ENCODE measurements at places on chromosomes 13 and 19.

- no peak for DNase-seq
Measured at GRCh38 chr19:17579661-17580244, 24.3 kb downstream of the COLGALT1 start.

GRCh38 chr19:35740108-35740422 lies 2.2 kb downstream of the IGFLR1 start:
- DNase-seq = no peak

DNA sequence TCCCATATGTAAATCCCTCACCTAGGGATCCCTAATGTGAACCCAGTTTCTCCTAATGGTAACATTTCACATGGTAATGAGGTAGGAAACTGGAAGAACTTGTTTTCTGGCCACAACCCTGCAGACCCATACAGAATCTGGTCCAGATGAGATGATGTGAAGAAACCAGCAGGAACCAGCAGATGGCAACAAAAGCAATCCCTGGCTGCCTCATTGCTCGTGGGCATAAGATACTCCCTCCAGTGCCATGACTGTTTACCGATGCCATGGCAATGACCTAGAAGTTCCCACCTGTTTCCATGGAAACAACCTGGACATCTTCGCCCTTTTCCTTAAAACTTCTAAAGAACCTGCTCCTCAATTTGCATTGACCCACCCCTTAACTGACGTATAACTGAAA lies 1.4 kb upstream of the CD209 start:
- no peak for DNase-seq

DNA sequence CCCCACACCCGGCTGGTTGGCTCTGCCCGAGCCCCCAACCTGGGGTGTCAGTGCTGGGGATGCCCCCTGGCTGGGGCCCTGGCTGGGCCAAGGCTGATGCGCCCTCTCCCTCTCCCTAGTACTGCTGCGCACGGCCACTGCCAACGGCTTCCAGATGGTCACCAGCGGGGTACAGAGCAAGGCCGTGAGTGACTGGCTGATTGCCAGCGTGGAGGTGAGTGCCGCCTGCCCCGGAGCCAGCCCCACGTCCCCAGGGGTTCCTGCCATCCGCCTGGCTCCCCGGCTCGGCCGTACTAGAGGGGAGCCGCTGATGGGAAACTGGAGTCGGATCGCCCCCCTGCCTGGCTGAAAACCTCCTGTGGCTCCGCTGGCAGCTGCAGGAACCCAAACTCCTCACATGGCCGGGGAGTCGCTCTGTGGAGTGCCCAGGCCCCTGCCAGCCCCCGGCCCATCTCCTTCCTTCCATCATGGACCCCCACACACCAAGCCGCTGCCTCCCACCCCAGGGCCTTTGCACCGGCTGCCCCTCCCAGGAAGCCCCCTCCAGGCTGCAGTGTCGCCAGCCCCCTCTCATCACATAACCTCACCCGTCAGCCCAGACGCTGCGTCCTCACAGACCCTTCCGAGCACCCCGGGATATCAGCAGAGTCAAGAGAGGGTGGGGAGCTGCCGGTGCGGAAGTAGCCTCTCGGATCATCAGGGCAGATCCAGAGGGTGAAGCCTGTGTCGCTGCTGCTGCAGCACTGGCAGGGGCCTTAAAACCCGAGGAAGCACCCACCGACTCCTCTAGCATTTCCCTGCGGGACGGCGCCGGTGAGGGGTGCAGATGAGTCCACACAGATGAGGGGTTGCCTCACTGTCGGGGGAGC lies 10.6 kb downstream of the NCLN start:
- no peak for DNase-seq

DNA sequence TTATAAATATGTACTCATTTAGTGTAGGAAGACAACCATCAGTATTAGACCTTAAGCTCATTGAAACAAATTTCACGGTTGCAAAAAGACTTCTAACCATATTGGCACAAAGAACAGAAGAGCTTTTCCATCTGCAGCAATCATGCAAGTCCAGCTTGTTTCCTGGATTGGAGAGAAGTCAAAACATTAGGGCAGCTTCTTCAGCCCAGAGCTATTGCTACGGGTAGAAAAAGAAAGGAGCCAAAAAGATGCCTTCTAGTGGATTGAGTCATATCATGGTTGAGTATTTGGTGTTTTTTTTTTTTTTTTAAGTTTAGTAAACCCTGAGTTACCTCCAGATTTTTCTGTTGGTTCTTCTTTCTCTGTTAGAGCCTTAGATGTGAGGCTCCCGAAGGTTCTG lies 99.8 kb downstream of the WDFY2 start:
- no peak for DNase-seq

DNA sequence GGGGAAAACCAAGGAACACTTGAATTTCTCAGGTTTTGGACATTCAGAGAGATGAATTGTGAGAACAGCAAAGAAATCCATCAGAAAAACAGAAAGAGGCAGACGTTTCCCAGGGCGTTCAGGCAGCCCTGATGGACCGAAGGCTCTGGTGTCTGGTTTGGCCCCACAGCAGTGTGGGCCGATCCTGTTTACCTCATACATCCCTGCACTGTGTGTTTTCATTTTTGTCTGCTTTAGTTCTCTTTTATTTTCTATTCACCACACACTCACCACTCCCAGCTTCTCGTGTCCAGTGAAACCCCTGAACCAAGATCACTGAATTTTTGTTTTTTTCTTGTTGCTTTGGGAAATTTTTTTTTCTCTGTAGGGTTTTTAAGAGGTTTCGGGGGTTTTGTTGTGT lies 11.9 kb upstream of the WDR18 start:
- no peak for DNase-seq

DNA sequence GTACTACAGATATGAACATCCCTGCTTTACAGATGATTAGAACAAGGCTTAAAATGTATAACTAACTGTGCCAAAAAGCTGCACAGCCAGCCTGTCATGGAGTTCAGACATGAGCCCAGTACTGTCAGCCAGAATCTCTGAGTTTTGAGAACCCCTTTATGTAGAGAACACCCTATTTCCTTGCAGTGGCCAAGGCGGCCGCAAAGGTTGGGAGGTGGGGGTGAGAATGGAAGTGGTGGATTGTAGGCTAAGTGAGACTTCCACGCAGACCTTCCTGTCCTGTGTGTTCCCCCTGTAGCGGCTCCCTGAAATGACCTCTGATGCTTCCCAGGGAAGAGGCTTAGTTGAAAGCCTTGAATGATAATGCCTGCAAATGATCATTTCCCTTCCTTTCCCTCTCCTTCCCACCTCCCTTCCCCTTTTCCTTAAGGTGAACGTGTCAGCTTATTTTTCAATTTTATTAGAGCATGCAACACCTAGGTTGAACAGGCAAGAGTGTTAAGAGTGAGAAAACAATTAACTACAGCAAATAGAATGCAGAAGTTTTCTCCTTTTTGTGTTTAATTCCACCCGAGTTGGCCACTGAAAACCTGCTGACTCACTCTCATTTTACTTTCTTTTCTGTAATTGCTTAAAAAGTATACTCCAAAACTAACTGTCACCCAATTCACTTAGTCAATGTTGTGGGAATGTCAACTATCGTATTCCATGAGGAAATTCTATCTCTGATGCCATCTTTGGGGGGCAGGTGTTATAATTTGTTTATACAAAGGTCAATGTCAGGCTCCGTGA lies 167.0 kb upstream of the EDNRB start:
- no peak for DNase-seq

DNA sequence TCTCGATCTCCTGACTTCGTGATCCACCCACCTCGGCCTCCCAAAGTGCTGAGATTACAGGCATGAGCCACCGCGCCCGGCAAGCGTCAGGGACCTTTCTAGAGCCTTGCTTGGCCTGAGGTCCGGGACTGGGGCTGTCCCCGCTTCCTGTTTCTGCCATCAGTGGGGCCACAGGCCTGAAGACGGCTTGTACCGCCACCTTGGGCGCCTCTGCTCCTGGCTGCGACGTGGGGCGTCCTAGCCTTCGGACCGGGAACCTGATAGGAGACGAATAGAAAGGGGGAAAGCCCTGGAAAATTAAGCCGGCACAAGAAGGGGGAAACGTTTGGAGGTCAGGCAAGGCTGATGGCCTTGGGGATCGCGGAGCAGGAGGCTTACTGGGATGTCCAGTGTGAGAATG lies 35.1 kb downstream of the RNF6 start:
- DNase-seq = no peak
